ENCODE measurements at places on chromosomes 11 and 22. TPM values are rescaled to one million over a fixed set of nuclear protein-coding genes. Genes with fewer than 3 reads are reported as not detected.

DNA sequence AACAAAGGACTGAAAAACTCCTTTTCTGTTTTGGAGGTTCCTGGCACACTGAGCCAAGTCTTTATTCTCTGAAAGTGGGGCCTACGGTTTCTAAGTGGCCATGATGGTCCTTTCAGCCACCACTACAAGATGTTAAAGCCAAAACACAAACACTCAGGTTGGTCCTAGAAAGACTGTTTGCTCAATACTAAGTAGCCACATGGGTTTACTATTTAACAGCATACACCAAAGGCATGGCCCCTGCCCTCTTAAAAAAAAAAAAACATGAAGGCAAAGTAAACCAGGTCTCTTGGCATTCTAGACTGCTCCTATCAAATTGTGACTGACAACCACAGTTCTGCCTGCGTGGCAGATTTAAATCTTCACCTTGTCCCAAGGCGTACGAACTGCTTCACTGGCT, 123.6 kb upstream of the BID start:
- no peak for DNase-seq

DNA sequence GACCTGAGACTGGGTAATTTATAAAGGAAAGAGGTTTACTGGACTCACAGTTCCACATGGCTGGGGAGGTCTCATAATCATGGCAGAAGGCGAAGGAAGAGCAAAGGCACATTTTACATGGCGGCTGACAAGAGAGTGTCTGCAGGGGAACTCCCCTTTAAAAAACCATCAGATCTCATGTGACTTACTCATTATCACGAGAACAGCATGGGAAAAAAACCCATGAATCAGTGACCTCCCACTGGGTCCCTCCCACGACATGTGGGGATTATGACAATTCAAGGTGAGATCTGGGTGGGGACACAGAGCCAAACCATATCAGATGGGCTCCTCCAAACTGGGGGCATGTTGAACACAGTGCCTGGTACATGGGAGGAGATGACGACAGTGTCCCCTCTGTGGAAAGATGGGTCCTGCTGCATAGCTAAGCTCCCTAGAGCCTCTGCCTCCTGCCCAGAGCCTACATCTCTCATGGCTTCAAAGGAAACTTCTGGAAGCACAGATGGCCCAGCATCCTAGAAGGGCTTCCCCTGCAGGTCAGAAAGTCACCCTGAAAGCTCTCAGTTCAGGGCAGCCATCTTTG, 46.1 kb downstream of the MYEOV start:
- no peak for DNase-seq

The SCGB1C1 gene
- total RNA-seq = not detected

The MISFA gene
- not detected for total RNA-seq

The GPR83 gene
- 0.11 TPM for total RNA-seq

- no peak for DNase-seq
These were observed 18.8 kb upstream of the OR5B21 start for GRCh38 chr11:58526721-58527120.

GRCh38 chr11:131938351-131938751, 567.9 kb downstream of the NTM start:
- DNase-seq = no peak

The SCN2B gene
- total RNA-seq = 0.25 TPM

GRCh38 chr11:100629671-100630070, 57.4 kb upstream of the ARHGAP42 start:
- no peak for DNase-seq

DNA sequence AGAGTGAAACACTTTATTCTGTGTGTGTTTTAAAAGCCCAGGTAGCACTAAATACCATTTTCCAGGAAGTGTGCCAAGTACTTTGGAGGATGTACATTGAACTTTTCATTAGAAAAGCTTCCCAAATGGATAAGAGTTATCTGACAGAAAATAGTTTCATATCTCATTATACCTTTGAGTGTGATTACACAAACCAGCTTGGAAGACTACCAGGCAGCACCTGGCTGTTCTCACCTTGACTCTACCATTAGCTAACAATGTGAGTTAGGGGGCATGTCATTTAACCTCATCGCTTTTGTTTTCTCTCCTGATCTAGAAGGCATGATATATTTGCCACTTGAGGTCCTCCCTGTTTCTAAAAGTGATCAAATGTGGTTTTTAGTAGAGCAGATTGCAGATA, 50.2 kb downstream of the GRM5 start:
- DNase-seq = no peak

The LINC01488 gene
- not detected for total RNA-seq

DNA sequence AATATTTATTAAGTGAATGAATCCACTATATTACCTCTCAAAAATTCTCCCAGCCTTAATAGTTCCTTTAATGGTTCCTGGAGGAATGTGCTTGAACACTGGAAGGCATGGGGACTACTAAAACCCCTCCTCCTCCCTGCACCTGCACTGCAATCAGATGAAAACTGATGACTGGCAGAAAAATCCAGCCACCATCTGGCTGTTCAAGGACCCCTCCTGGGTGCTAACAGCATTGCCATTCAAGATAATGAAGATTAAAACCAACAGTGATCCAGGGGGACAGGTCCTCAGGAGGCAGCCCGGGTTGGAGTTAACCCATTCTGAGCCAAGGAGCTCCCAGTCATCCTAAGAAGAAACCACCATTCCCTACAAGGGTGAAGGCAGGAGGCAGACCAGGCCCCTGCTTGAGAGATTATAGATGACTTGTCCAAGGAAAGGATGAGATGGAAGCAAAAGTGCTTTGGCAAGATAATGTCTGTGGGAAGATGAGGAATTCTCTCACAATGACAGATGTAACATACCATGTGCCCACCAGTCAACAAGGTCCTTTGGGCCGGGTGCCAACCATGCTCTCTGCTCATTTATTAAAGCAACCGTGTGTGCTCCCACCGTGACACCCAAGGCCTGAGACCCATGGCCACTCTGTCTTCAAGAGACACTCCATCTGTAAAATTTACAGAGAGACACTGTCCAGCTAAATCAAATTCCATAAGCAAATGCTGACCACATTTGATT, 90.6 kb downstream of the LARGE1 start:
- no peak for DNase-seq

DNA sequence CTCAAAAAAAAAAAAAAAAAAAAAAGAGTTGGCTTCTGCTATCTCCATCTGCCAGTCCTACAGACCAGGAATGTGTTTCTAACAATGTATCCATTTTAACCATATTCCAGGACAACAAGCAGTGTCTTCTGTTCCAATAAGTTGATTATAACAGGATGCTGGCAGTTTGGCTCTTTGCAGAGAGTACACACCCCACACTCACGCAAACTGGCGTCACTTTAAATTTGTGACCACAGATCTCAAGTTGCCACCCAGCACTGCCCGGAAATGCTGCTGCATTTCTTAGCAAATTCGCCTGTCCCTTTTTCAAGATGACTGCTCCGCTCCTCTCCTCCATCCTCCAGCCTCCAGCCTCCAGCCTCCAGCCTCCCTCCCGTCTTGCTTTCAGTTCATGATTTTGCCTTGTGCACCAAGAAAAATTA, 44.3 kb downstream of the SCGB1A1 start:
- DNase-seq = no peak

GRCh38 chr22:48389916-48390315, 1437.8 kb downstream of the BRD1 start:
- DNase-seq = no peak

DNA sequence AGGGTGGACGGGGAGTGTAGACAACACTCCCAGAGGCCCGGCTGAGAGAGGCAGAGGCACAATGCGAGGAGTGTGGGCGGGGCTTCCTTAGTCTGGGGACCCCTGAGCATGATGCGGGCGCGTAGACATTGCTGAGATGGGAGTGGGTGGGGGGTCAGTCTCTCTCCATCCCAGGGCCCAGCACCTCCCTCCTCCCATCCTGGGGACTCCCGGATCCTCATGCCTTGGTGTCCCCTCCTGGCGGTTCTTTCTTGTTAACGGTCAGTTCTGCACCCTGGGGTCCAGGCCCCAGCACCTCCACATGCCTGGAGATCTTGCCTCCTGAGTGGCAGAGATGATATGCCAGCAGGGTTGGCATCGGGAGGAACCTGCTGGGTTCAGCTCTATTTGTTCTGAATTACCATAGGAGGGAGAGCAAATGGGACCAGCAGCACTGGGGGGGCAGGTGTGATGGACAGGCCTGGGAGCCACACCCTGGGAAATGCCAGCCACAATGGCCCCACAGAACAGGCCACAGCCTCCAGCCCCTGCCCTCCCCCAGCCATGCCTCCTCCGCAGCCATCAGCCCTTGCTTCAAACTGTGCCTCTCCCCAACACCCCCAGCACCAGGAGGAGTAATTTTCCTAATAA, 55.7 kb downstream of the RTL6 start:
- DNase-seq = no peak

GRCh38 chr22:32754413-32755041, 47.0 kb upstream of the TIMP3 start:
- no peak for DNase-seq

DNA sequence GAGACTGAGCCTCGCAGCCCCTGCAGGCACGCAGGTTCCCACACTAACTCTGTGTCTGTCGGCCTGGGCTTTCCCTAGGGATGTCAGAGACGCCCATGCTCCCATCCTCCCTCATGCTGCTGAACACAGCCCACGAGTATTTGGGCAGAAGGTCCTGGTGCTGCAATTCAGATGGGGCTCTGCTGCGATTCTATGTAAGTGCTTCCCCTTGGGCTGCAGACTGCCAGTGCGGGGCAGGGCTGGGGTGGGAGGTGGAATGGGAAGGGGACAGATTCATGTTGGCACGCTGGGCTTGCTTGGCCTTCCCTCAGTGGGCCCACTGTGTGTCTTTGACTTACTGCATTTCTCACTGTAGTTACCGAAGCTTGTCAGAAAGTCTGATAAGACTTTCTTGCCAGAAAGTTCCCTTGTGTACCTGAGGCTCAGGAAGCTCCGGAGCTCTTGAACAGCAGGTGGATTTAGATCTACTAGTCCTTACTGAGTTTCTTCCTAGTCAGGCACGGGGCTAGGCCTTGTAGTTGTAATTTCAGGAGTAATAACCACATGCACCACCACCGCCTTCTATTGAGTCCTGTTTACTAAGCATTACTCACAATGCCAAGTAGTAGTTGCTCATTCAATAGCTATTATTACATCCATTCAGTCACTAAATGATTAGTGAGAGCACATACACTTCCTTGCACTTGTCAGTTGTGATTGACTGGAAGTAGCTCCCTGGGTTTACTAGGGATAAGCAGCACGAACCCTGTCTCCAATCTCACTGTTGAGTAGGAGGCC, 65.2 kb downstream of the CABIN1 start:
- DNase-seq = no peak

DNA sequence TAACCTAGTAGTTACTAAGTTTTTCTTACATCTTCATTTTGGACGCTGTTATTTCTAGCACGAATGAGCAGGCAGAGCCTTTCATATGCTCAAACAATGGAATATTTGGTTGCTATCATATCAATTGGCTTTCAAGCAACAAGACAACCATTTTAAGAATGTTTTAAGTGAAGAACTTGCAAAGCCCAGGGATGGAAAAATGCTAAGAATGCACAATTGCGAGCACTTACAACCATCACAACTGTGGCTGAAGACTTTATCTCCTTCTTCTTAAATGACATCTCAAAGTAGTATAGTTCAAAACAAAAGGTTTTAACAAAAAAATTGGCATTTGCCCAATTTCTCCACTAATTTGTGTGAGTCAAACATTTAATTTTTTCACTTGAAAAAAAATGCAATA, 8.3 kb upstream of the MMP1 start:
- no peak for DNase-seq

The CD6 gene
- total RNA-seq = not detected

The JHY gene
- not detected for total RNA-seq
